ACHN (cell line): ENCODE measurements at places on chromosomes 1 and 21.

GRCh38 chr21:45253633-45254459 is 33.8 kb downstream of the POFUT2 start:
- no peak for DNase-seq

DNA sequence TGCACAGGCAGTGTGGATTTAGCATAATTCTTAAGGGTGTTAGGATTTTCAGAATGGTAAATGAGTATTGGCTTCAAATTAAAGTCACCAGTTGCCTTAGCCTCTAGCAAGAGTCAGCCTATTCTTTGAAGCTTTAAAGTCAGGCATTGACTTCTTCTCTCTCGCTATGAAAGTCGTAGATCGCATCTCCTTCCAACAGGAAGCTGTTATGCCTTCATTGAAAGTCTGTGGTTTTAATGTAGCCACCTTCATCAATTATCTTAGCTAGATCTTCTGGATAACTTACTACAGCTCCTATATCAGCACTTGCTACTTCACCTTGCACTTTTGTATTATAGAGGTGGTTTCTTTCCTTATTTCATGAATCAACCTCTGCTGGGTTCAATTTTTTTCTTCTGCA is 320.2 kb downstream of the PTPRC start:
- DNase-seq, result no peak

DNA sequence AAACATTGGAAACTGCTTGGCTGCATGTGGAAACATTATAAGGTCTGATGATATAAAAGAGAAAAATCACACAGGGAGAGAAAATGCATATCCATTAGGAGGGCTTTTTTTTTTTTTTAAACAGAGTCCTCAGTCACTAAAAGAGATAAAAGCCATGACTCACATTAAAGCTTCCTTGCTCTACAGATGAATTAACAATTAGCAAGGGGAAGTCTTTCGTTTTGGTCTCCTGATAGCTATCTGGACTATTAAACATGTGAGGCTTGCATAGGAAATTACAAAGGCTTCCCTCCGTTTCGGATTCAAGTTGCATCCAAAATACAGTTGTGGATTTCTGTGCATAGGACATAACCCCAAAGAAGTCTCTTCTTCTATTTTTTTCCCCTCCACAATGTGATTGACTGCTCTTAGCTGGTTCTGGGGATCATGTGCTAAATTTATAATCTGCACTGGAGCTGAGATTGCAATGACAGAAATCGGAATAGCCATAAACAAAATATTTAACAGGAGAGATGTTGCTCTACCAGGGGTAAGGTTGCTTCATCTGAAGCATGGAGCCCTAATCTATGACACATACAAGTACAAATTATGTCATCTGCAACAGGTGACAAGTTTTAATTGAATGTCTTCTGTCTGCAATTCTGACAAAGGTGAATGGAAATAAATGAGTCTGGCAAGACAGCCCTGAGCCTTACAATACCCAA is 146.8 kb downstream of the ESRRG start:
- no peak for DNase-seq

DNA sequence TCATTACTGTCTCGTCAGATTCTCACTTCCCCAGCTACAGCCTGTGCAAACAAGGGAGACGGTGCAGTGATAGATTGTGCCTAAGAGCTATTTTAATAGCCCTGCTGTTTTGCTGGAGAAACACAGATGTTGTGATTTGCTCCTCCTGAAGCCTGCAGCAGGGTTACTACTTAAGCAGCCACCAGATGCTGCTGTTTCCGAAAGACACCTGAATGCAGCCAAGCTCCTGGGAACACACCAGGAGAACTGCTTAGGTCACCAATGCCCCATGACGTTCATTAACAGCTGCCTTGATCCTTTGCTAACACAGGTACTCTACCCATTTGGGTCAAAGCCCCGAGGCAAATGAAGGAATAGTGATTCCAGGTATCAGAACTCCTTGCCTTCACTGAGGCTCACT is 411.8 kb upstream of the DAB1 start:
- no peak for DNase-seq

DNA sequence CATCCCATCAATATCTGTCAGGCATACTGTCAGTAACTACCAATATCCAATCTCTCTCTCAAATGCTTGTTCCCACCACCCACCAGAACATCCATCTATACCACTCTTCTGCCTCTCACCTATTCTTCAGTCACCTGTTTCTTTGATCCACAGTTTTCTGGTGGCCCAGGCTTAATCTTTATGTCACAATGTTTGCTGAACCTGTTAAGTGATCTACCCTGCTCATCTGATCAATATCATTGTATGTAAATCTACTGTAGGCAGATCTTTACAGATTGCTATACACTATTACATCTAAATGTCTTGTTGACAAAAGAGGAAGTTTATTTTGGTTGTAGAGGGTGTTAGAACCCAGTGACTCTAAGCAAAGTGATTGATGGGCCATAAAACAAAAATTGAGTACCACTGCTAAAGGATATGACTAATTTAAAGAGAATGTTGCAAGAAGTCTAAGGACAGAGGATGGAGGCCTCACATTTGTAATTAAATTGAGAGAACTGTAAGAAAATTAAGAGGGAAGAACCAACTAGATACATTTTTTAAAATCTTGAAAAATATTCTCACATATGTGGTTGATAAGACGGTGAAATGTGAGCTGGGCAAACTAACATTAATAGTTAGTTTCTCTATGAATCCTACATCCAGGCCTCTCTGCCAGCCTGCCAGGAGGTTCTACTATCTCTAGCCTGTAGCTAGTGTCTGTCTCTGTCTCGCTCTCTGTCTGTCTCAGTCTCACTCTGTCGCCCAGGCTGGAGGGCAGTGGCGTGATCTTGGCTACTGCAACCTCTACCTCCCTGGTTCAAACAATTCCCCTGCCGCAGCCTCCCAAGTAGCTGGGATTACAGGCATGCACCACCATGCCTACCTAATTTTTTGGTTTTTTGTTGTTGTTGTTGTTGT is 34.1 kb downstream of the EGLN1 start:
- DNase-seq, result no peak

GRCh38 chr1:144551543-144552424 is 40.9 kb upstream of the PPIAL4F start:
- peak; percentile 96 for DNase-seq

DNA sequence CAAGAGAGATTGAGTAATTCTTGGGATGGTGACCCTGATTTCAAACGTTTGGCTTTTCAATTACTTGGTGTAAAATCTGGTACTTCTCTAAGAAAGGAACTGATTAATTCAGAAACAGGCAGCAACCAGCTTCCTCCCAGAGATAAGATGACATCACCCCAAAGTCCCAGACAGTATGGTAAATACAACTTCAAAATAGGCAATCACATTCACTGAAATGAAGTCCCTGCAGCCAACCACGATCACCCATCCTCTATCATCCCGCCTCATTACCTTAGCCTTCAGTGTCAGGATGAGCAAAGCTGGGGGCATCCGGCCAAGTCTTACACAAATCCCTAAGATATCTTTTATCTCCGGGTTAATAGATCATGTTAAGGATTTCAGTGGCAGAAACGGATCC is 26.4 kb upstream of the RUNX1 start:
- no peak for DNase-seq

DNA sequence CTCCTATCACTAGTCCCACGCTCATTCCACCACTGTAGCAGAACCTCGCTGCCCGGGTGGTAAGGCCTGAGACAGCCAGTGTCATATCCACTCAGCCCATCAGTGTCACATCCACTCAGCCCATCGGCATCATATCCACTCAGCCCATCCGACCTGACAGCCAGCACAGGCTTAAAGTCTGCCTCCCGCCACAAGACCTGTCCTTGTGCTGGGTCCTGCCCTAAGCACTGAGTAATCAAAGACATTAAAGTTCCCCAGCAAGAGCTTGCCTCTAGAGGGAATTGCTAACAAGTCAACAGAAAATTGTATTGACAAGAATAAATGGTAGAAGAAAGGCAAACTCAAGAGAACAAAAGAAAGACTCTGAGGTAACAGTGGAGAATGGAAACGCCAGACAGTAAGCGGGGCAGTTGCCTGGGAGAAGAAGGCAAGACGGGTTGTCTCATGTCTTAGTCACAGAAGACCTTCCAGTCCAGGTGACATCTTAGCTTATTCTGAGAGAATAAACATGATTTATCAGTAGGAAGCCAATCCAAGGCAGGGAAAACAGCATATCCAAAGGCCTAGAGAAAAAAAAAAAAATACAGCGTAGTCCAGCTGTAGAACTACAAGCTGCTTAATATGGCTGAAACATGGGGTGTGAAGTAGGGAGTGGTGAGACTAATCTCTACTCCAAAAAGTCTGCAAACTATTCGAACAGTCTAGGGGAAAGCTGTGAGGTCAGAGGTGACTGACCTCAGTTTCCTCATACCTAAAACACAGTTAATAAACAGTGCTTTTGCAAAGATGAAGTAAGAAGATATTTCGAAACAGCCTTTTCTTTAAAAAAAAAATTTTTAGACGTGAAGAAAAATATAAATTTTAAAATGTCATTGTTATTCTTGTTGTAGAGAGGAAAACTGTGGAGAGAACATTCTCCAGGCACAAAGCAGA is 1.1 kb downstream of the ITLN1 start:
- DNase-seq, result no peak

DNA sequence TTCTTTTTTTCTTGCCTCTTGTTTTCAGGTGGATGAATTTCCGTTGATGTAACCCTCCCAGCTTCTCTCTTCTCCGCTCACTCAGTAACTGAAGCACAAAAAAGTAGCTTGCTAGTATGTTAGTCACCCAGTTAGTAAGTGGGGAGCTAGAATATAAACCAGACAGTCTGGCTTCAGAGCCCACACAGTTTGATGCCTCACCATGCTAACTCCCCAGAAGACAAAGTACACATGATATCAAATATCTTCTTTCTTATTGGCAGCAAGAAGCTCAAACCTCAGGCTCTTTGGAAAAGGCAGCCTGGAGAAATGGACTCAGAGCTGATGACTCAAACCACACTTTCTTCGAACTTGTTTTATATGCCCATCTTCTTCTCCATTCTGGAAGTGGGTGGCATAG is 187.5 kb upstream of the PLXNA2 start:
- DNase-seq, result no peak

GRCh38 chr1:23427550-23427949 is 3.0 kb upstream of the TCEA3 start:
- DNase-seq, result no peak

GRCh38 chr1:31444725-31445448 is 31.9 kb downstream of the SERINC2 start:
- no peak for DNase-seq

DNA sequence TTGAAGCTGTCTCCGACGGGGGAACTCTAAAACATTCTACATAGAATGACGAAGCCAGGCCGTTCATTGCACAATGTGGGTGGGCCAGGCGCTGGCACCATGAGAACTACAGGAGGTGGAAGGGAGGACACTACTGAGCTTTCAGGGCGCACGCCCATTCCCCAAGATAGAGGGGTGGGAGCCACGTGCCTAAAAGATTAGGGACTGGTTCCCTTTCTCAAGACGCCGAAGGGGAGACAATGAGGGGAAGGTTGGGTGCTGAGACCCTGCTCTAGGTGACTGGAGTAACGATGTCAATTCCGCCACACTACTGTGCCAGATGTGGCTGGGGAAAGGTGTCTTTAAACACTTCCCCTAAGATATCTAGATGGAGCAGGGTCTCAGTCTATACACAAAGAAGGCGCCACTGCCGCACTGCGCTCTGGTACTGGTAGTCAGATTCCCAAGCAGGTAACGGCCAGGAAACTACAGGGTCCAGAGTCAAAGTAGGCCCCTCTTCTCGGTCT is 782 bp downstream of the CSDE1 start:
- DNase-seq, result peak; percentile 27

- DNase-seq, result no peak
Measured at GRCh38 chr1:100806601-100807000, 87.1 kb downstream of the VCAM1 start.

- peak; percentile 95 for DNase-seq
Measured at GRCh38 chr1:94383966-94384408, 34.2 kb upstream of the ABCD3 start.

GRCh38 chr21:43971201-43971991 is 40.7 kb upstream of the TRAPPC10 start:
- DNase-seq, result no peak

DNA sequence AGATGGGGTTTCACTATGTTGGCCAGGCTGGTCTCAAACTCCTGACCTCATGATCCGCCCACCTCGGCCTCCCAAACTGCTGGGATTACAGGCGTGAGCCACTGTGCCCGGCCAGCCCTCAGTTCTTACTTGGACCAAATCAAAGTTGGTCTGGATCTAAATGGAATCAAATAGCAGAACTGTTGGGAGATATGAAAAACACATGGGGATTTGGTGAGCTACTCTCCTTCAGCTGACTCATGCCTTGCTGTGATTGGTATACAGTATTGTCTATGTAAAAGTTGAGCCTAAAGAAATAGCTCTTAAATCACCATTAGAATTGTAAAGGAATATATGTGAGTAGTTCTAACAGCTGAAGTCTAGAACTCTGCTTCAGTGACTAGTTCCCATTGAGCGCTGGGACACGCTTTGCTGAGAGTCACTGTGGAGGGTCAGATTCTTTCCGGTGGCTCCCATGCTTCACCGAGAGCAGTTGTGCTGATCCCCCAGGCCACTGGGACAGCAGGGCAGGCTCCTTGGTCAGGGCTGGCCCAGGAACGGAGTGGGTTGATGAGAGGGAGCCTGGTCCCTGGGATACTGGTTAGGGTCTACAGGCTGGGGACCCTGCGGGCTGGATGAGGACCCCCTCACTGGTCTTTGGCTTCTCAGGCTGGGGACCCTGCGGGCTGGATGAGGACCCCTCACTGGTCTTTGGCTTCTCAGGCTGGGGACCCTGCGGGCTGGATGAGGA is 14.0 kb downstream of the PKNOX1 start:
- no peak for DNase-seq

DNA sequence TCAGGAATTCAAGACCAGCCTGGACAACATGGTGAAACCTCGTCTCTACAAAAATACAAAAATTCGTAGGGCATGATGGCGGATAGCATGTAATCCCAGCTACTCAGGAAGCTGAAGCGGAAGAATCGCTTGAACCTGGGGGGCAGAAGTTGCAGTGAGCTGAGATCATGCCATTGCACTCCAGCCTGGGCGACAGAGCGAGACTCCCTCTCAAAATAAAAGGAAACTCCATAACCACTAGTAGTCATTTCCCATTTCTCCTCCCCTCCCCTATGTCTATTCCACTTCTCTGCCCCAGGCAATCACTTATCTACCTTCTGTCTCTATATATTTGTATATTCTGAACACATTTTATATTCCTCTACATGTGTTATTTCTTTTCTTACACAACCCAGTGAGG is 4.0 kb upstream of the CEP350 start:
- DNase-seq, result no peak

- no peak for DNase-seq
Measured at GRCh38 chr1:184595596-184595995, 159.1 kb downstream of the EDEM3 start.

DNA sequence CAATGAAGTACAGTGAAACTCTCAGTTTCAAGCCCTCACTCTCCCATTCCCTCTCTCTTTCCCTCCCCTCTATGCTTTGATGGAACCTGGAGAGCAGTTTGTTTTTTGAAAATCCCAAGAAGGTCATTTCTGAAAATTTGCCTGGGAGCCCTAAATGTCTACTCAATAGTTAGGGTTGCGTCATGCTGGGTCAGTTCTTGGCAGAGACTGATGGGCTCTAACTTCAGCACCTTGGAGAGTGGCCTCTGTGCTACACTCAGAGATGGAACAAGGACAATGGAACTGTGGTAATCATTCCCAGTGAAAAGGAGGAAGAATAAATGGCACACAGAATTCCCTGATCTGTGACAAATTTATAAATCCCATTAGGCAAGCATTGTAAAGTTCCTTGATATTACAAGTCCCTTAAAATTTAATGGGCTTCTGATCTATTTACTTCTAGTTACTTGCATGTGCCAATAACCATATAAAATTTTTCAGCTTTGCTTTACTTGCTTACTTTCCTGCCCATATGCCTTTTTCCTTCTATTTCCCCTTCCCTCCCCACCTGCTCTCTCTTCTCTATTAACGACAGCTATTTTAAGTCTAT is 182.9 kb upstream of the KCND3 start:
- DNase-seq, result peak; percentile 55

GRCh38 chr1:200194477-200194876 is 167.0 kb downstream of the NR5A2 start:
- DNase-seq, result no peak
